Activated naive CD8-positive, alpha-beta T cell treated with anti-CD3 and anti-CD28 coated beads, Interleukin-2, amount 10 ng/mL, durations not matched to agents 7 days and 5 days (primary cell): ENCODE measurements at places on chromosomes 12 and 14.

DNA sequence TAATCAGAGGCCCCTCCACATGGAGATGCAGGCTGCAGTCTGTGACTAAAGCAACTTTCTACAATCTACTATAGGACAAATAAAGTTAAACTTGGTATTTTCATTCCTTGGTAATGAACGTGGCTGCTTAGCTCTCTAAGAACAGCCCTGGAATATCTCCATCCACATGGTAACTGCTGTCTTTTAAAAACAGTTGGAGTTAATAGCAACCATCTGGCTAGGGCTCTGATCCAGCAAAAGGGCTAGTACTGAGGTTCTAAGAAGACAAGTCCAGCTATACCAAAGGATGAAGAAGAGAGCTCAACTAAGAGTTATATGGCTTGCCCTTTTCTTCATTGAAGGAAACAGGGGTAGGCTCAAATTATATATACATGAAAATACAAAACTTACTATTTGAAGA lies 920.1 kb downstream of the FLRT2 start:
- no peaks in the 10 kb centered on the region for H3K4me1 ChIP-seq
- H3K27ac ChIP-seq: no peak overlapping the region
- H3K4me3 ChIP-seq: no peak overlapping the region

DNA sequence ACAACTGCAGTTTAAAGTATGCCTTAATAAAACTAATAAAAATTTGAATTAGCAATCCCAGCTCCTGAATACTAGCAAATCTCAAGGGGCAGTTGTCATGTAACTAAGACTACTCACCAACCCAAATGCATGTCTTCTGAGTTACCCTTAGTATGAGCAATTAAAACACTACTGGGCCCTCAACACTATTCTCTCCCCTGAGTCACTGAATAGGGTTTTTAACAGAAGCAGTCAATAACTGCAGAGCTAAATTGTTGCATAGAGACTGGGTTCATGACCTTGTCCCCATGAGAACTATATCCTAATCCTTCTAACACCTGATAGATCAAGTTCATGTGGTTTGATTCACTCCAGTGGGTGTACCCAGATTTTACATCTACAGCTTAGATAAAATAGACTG lies 38.8 kb downstream of the MDM1 start:
- H3K27ac ChIP-seq: no peak overlapping the region
- no peaks in the 10 kb centered on the region for H3K27me3 ChIP-seq
- DNase-seq: no peak
- H3K36me3 ChIP-seq: peaks cover 24% of the 10 kb centered on the region
- H3K4me3 ChIP-seq: no peak overlapping the region
- H3K4me1 ChIP-seq: peaks cover 4% of the 10 kb centered on the region

GRCh38 chr12:9869307-9870161 lies at the start of gene CLEC2B:
Gene CLEC2B, minus strand, starts transcription at chr12:9869354.
- H3K36me3 ChIP-seq: peaks cover 23% of the 10 kb centered on the region
- DNase-seq: no peak
- H3K27me3 ChIP-seq: no peaks in the 10 kb centered on the region
- peaks cover 18% of the 10 kb centered on the region for H3K4me1 ChIP-seq
- peak within 1 kb of the TSS; percentile 85 for H3K4me3 ChIP-seq
- peak within 1 kb of the TSS; percentile 92 for H3K27ac ChIP-seq

- no peaks in the 10 kb centered on the region for H3K36me3 ChIP-seq
- no peak overlapping the region for H3K27ac ChIP-seq
- H3K4me3 ChIP-seq: no peak overlapping the region
Measured at GRCh38 chr12:100554608-100555077, 18.8 kb upstream of the GAS2L3 start.

DNA sequence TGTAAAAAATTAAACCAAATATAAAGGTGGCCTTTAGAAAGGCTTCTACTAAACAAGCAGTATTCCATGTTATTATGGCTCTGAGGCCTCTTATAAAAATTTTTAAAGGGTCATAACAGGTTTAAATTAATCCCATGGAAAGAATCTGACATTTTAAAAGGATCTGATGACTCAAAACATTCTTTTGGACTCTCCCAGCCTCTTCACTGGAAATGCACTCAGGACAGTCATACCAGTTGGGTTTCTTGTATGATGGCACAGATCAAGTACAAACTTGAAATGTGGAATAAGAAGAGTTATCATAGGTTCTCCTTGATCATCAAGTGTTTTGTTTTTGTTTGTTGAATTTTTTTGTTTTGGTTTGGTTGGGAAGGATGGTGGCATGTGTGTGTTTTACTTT lies 50.8 kb downstream of the PPP2R5E start:
- H3K27me3 ChIP-seq: no peaks in the 10 kb centered on the region
- H3K4me1 ChIP-seq: peaks cover 14% of the 10 kb centered on the region
- DNase-seq: no peak
- H3K36me3 ChIP-seq: peaks cover 10% of the 10 kb centered on the region

- H3K36me3 ChIP-seq: peaks cover 8% of the 10 kb centered on the region
- H3K4me3 ChIP-seq: no peak overlapping the region
- DNase-seq: no peak
- H3K27me3 ChIP-seq: no peaks in the 10 kb centered on the region
Measured at GRCh38 chr14:65025818-65026217, 39.1 kb downstream of the FNTB start.

DNA sequence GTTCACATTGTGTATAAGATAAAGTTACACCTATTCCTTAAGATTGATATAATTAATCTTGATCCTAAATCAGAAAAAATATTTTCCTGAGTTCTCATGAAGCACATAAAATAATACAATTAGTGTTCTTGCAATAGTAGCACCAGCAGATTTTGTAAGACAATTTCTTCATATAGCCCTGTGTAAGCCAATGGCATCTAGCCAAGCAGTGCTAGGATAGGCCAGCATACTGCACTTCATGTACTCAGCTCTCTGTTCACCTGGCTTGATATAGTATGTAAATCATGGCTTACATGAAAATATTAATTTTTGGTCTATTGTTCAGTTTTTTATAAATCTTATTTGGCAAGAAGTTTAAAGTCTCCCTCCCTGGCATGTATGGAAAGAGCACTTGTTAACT lies 1.9 kb downstream of the KLRF2 start:
- no peak overlapping the region for H3K27ac ChIP-seq
- no peaks in the 10 kb centered on the region for H3K27me3 ChIP-seq
- peaks cover 21% of the 10 kb centered on the region for H3K4me1 ChIP-seq

- H3K27ac ChIP-seq: no peak overlapping the region
- peaks cover 27% of the 10 kb centered on the region for H3K36me3 ChIP-seq
- DNase-seq: no peak
- peaks cover 23% of the 10 kb centered on the region for H3K4me1 ChIP-seq
Measured at GRCh38 chr12:104701301-104701700, 244.6 kb downstream of the CHST11 start.

DNA sequence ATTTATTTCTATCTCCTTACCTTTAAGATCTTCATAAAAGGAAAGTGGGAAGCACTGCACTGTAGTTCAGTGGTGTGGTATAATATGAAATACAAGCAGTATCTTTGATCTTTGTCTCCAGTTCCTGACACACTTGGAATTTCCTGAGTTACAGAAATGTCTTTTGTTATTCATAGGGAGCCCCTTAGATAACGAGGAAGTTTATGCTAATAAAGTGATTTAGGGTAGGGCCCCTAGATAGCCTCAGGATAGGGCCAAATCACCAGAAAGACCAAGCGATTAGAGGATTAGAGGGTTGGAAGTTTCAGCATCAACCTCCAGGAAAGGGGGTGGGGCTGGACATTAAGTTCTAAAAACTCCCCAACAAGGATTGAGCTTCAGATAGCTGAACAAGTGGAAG lies 29.9 kb upstream of the DDHD1 start:
- H3K36me3 ChIP-seq: peaks cover 9% of the 10 kb centered on the region
- no peak for DNase-seq
- H3K4me1 ChIP-seq: peaks cover 3% of the 10 kb centered on the region

DNA sequence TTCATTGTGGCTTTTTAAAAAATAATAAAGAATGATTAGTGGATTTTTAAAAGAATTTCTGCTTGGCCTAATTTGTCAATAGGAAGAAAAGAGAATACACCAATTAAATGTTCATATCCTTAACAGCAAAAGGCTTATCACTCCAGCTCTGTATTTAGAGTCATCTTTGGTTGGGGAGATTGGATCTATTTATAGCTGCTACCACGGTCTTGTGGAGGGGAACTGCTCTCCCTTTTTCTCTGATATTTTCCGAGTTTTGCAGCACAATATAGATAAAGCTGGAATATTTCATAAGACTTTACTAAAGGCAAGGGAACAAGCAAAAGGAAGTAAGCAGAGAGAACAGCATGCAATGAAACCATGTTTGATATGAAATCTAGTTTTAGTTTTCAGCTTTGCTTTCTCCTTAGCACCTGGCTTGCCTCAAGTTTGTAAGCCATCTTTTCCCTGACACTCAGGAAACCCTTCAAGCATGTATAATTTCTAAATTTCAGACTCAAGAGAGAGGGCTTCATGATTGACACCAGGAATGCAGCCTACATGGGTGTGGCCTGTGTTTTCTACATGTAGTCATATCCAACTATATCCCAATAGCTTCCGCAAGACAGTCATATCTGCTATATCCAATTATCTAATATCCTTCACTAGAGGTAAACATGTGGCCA lies 35.2 kb downstream of the BRMS1L start:
- no peak overlapping the region for H3K4me3 ChIP-seq
- H3K27me3 ChIP-seq: no peaks in the 10 kb centered on the region
- H3K4me1 ChIP-seq: no peaks in the 10 kb centered on the region

DNA sequence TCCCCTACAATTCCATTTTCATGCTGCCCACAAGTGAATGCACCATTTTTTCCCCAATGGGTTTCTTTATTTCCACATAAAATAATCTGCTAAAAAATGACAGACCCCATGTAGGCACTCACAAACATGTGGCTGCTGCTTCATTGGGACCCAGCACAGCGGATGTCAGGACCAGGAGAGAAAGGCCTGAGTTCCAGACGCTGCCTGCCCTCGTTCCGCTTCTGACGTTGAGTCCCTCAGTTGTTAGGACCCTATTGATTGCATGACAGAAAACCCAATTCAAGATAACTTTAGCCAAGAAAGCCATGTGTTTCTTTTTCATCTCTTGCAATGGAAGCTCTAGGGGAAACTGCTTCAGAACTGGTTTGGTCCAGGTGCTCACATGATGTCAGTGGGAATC lies 34.6 kb downstream of the ADGRD1 start:
- no peak overlapping the region for H3K27ac ChIP-seq
- H3K4me3 ChIP-seq: no peak overlapping the region

DNA sequence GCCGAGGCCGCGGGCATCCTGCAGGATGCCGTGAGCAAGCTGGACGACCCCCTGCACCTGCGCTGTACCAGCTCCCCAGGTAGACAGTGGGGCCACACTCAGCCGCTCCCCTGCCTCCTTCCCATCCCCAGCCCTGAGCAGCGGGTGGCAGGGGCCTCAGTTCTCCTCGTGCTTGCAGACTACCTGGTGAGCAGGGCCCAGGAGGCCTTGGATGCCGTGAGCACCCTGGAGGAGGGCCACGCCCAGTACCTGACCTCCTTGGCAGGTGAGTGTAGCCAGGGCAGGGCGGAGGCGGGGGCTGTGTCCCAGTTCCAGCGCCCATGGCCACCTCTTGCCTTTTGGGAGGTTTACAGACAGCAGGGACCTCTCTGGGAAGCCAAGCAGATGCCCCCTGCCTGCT lies 22.9 kb downstream of the HIP1R start:
- no peak overlapping the region for H3K27ac ChIP-seq
- no peak overlapping the region for H3K4me3 ChIP-seq
- H3K36me3 ChIP-seq: no peaks in the 10 kb centered on the region
- H3K27me3 ChIP-seq: no peaks in the 10 kb centered on the region
- DNase-seq: no peak
